Smooth muscle cell of the coronary artery (primary cell): ENCODE measurements at places on chromosomes 1 and 21. TPM values are rescaled to one million over a fixed set of nuclear protein-coding genes. Genes with fewer than 3 reads are reported as not detected.

TMEM269 gene
- total RNA-seq = 0.12 TPM in 1 of 2 replicates, not detected in the other

C1orf185 gene
- total RNA-seq = not detected in 2 replicates

LDLRAP1 gene
- 15.6 and 18.1 TPM in 2 replicates for total RNA-seq

FMO2 gene
- total RNA-seq = 6.2 and 9.0 TPM in 2 replicates

PARP1 gene
- 75.8 and 95.9 TPM in 2 replicates for total RNA-seq

RGS8 gene
- not detected in 2 replicates for total RNA-seq

CA14 gene
- not detected in 2 replicates for total RNA-seq

C1QA gene
- total RNA-seq = not detected in 2 replicates

KPRP gene
- total RNA-seq = not detected in 2 replicates

HLX gene
- 3.3 and 15.7 TPM in 2 replicates for total RNA-seq

LCE3E gene
- not detected in 2 replicates for total RNA-seq

OR6Y1 gene
- not detected in 2 replicates for total RNA-seq

ZNF593 gene
- total RNA-seq = 11.2 and 41.5 TPM in 2 replicates

SYPL2 gene
- total RNA-seq = 1.8 TPM in 1 of 2 replicates, not detected in the other

GUCA2A gene
- not detected in 2 replicates for total RNA-seq
